RPMI7951 (cell line): ENCODE measurements at places on chromosomes 16 and 17. TPM values are rescaled to one million over a fixed set of nuclear protein-coding genes. Genes with fewer than 3 reads are reported as not detected.
A peak's percentile ranks its signal among the peaks of the same experiment; 100 is the strongest.

DNA sequence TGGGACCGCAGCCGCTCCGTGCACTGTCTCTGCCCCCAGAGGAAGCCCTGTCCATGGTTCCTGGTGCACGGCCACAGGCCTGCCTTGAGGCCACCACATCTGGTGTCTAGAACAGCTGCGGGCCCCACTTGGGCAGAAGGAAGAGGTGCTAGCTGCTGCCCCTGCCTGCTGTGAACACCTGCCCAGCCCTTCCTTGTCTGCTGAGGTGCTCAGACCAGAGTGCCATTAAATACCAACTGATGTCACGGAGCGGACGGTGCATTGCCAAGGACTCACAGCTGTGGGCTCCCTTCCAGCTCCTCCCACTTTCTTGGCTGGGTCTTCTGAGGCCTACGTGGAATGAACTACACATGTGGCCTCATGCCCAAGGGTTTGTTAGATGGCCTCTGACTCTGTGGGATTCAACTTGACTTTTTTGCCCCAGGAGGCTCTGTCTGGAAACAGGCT is 146.1 kb downstream of the RAB11FIP4 start:
- DNase-seq: peak; percentile 42

DNA sequence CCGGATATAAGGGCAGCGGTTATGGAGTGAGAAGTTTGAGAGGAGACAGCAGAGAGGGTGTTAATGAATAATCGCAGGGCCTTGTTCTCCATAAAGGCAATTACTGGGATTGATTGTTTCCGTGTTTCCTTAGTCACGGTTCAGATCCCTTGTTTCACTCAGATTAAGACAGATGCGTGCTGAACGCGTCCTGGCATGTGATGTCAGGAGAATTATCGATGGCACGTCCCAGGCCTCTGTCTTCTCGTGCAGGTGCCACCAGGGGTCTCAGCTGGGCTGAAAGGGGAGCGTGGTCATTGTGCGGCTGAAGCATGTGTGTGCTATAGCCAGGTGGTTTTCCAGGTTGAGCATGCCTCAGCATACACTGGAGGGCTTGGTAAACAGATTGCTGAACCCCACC is 142.4 kb upstream of the NOL11 start:
- no peak for DNase-seq

GRCh38 chr16:3143598-3144320 is 8.9 kb downstream of the ZNF213 start:
- DNase-seq: no peak

TBC1D3C gene
- not detected in 2 replicates for total RNA-seq

- DNase-seq: no peak
Observed at GRCh38 chr17:80990921-80991644, 558 bp upstream of the CHMP6 start.

DNA sequence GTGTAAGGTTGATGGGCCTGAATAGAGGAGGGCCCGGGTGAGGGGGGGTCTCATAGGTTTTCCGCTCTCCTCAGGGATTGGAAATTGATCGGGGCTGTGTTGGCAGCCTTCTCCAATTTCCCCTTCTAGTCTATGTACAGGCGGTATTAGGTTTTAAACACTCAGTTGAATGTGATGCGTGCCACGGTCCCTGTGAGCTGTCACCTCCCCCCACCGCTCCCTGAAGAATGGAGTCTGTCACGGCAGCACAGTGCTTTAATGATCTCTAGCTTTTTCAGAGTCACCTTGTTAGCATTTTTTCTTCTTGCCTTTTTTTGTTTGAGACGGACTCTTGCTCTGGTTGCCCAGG is 800 bp downstream of the COX4I1 start:
- DNase-seq: peak; percentile 41
